ENCODE measurements at places on chromosomes 5 and 9.

- no peak for DNase-seq
Observed at GRCh38 chr5:126984632-126985031, 45.7 kb downstream of the MARCHF3 start.

GRCh38 chr9:18874069-18874468 is 158.9 kb downstream of the SAXO1 start:
- no peak for DNase-seq

- no peak for DNase-seq
Observed at GRCh38 chr5:124683917-124684555, 62.4 kb downstream of the ZNF608 start.

DNA sequence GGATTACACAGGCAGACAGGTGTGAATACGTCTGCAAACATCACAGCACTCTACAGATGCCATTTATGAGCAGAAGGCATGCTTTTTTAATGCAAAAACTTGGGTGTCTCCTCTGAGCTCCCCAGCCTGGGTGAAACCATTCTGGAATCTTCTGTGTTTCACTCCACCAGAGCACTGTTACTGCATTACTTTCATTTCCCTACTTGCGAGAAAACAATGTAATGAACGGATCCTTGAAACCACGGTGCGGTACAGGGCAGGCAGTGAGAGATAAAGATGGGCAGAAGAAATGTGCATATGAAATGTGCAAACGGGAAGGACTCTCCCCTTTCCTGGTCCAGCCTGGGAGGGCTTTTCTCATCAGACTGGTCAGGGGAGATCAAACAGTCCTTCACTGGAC is 584.3 kb upstream of the KLF4 start:
- no peak for DNase-seq

- DNase-seq, result no peak
Observed at GRCh38 chr5:161421067-161421466, 125.5 kb downstream of the GABRB2 start.

- no peak for DNase-seq
Observed at GRCh38 chr9:13480693-13481092, 201.2 kb upstream of the MPDZ start.

GRCh38 chr5:14600846-14601245 is 19.3 kb downstream of the OTULINL start:
- no peak for DNase-seq

DNA sequence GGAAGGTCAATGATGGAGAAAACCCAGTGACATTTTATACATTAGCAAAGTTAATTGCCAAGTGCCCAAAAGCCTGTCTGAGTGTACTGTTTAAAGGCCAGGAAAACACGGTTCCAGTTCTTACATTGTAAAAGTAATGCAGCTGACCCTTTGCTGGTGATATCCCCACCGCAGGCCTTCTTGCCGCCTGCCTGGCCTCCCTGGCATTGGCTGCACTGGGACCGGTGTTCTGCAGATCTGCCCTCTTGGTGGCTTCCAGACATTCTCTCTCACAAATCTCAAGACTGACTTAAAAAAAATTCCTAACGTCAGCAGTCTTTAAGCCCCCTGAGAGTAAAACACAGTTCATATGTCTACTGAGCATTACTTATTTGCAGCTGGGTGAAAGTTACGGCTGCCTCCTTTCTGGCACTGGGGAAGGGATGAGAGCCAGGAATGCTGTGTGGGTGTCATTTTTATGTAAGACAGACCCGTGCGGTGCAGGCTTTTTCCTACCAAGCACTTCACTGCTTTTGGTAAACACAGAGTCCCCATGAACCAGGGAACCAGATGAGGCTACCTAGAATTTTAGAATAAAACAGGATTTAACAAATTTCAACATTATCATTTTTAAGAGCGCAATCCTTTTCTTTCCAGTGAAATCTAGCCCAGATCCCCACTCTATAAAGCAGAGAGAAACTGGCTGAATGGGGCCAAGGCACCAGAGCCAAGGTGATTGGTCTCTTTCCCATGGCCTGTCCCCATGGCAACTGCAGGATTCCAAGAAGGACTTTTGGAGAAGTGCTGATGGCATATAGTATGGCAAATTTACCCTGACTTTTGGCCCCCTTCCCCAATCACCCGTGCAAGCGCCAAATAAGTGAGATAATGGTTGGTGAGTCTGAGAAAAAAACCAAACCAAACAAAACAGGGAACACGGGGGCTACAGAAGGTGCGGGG is 80.8 kb downstream of the LMNB1 start:
- no peak for DNase-seq

DNA sequence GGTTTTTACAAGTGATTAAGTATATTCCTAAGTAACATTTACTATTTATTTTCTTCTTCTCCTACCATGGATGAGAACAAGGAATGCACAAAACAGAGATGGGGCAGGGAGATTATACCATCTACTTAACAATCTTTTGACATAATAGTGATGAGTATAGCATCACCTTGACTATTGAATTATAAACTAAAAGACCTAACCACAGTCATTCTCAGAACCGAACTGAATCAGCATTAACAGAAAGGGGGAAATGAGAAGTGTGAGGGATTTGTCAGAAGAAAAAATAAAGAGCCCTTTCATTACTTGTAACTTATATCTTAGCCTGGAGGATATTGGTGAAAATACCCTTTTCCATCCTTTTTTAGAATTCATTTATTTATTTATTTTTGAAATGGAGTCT is 21.9 kb downstream of the OR2Y1 start:
- DNase-seq, result no peak

GRCh38 chr5:165282491-165282890 is 1777.1 kb downstream of the MAT2B start:
- no peak for DNase-seq

- DNase-seq, result no peak
Observed at GRCh38 chr5:37839407-37840052, at the start of gene GDNF. TSS of gene GDNF (minus strand) at chr5:37840041. CDS start at chr5:37834796, 5,245 bp downstream.

DNA sequence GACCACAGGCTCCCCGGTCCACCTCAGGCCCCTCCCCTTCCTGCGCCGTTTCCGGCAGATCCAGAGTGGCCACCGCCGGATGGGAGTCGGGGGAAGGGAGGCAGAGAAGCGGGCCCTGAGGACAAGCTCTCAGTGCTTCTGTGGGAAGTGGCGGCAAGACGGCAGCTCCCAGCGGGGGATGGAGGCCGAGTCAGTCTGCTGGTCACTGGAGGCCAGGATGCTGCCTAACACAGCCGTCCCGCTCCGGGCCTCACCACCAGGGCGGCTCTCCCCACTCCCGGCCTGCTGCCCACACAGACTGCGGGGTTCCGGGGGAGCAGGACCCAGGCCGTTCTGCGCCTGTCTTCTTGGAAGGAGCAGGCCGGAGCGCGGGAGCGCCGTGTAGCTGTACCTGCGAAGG is 31.4 kb downstream of the FXN start:
- no peak for DNase-seq

GRCh38 chr9:2177121-2177520 is 162.0 kb downstream of the SMARCA2 start:
- DNase-seq, result no peak

DNA sequence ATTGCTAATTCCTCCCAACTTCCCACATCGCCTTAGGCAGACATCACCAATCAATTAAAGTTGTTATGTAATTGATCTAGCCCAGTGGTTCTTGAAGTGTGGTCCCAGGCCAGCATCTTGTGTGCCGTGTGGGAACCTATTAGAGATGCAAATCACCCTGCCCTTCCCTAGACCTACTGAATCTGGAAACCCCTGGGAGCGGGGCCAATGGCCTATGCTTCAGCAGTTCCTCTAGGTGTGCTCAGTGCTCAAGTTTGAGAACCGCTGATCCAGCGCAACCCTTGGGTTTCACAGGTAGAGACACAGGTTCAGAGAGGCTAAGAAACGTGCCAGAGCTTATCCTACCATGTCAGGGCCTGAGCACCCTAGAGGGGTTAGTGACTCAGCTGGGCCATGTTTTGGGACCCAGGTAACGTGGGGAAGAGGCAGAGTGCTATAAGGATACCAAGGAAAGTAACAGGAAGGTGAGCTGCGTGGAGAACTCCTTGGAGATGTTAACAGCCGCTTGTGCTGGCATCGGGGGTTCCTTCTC is 4.4 kb downstream of the SLC34A1 start:
- DNase-seq, result no peak

DNA sequence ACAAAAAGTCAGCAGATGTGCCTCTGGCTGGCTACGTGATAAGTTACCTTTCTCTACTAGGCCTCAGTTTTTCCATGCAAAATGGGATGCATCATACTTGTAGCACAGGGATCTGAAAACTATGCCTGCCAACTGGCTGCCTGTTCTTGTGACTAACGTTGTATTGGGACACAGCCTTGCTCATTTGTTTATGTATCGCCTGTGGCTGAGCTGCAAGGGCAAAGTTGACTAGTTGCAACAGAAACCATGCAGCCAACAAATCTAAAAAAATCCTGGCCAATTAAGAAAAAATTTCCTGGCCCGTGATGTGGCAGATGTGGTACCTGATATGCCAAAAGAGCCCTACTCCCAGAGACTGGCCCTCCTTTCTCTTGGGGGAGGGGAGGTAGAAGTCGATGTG is 131.3 kb downstream of the SEC61B start:
- no peak for DNase-seq

- no peak for DNase-seq
Observed at GRCh38 chr9:35935755-35936509, 22.0 kb downstream of the OR2S2 start.

GRCh38 chr9:347667-348292 is 133.1 kb downstream of the DOCK8 start:
- DNase-seq, result no peak

GRCh38 chr5:1808439-1808838 is 7.2 kb downstream of the NDUFS6 start:
- no peak for DNase-seq

DNA sequence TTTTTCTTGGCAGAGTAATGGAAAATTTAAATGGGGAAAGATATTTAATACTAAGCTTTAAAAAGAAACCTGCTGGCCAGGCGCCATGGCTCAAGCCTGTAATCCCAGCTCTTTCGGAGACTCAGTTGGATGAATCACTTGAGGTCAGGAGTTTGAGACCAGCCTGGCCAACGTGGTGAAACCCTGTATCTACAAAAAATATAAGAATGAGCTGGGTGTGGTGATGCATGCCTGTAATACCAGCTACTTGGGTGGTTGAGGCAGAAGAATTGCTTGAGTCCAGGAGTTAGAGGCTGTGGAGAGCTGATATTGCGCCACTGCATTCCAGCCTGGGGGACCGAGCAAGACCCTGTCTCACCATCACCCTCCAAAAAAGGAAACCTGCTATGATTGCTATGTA is 32.8 kb downstream of the TUT7 start:
- DNase-seq, result no peak

DNA sequence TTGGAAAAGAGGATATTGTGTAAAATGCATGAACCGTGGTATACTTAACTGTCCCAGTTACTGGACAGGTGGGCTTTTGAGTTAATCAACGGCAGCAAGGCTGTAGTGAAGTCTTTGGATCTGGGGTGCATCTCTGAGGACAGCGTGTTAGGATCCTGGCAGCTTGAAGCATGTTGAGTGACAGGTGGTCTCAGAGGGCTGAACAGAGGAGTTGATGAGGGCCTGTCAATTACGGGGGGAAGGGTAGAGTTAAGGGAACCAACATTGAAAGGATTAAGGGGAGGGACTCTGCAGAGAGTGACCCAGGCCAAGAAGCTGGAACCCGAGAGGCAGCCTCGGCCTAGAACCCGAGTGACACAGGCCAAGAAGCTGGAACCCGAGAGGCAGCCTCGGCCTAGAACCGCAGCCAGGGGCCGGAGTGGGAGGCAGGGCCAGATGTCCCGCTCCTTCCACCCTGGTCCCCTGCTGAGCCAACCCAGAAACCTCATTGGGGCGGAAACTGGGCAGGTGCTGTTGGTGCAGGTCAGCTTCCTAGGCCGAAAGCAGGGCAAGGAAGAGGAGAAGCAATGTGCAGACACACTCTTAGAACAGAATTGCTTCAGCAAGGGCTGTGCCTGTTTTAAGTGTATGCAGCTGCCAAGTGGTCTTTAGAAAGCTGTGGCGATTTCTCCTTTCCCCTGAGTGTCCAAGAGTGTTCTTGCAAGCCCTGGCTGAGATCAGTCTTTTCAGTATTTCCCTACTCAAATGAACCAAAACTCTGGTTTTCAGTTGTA is 62.0 kb downstream of the ANKRD33B start:
- DNase-seq, result no peak

DNA sequence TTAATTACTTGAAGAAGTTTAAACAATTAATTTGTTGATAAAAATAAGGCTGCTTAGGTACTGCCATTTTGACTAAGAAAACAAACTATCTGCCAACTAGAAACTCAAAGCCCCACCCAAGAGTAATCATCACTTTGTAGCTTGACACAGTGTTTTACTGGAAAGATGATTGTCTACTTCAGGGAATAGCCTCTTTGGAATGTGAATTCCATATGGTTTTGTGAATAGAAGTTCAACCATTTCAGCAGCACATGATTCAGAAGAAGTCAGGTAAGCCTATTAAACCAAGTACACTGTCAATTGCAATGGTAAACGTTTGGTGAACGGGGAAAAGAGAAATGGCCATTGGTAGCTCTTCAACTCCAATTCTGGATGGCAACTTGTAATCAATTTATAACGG is 55.2 kb downstream of the PLK2 start:
- no peak for DNase-seq

DNA sequence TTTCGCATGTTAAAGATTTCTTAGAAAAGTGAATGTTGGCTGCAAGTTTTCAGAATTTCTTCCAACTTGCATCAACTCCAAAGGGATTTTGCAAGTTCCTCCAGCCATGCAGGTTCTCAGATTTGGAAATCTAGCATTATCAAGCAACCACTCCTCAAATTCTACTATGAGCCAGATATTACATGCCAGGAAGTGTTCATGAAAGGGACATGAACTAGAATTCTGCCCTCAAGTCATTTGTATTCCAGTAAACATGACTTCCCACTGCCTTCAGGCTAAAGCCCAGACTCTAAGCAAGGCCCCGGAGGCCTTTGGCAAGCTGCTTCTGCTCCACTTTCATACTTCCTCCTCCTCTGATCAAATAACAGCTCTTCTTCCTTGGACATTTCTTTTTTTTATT is 111.3 kb upstream of the PAPPA start:
- no peak for DNase-seq

DNA sequence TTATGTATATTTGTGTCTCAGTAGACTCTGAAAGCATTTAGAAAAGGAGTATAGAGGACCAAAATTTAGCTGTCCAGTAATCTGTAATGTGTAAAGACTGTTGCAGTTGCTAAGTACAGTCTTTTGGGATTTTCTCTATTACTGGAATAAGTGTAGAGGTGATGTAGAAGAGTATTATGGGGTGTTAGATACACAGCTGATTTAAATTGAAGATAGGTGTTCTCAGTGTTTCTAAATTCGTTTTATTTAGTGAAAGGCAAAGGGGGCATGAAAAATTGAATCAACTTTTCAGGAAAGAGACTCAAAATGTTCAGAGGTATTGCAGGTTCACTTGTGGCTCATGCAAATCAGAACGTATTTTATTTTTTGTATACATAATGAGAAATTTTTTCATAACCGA is 13.6 kb downstream of the SMAD5 start:
- DNase-seq, result no peak

GRCh38 chr9:6917162-6917561 is 159.4 kb downstream of the KDM4C start:
- no peak for DNase-seq

Measured in stimulated activated CD8-positive, alpha-beta memory T cell treated with anti-CD3 and anti-CD28 coated beads, Interleukin-4, amount 100 ng/mL, for 4 hours (primary cell).